ENCODE measurements at places on chromosomes 12 and 14.

DNA sequence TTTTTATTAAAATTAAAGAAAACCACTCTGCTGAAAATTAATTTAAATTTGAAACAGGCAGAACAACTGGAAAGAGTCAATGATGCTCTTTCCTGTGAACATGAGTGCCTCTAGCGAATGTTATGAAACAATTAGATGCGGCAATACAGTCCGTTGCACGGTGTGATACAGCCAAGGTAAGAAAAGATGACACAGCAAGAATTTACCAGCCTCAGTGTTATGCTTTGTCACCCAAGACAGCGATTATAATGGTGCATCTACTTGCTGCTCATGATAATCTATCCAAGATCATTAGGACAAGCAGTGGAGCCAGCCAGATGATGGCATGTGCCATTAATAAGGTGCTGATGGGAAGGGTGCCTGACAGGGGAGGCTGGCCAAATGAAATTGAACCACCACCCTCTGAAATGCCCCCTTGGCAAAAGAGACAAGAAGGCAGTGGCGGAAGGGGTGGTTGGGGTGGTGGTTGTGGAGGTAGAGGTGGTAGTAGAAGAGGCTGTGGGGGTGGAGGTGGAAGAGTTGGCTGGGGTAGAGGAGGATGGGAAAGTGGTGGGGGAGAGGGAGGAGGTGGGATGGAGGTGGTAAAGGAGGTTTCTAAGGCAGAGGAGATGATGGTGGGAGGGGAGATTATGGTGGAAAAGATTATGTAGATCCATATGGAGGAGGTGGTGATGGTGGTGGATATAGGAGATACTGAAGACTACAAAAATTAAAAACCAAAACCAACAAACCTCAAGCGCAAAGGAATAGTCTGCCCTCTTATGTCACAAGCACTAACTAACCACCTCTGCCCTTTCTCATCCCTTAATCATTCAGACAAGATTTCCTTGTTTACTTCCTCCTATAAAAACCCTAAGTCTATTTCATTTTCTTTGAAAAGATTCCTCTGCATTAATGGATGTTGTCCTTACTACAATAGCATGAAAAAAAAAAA is 4.0 kb upstream of the RESF1 start:
- no peak for DNase-seq

GRCh38 chr12:113230315-113231234 is 9.3 kb downstream of the TPCN1 start:
- no peak for DNase-seq

DNA sequence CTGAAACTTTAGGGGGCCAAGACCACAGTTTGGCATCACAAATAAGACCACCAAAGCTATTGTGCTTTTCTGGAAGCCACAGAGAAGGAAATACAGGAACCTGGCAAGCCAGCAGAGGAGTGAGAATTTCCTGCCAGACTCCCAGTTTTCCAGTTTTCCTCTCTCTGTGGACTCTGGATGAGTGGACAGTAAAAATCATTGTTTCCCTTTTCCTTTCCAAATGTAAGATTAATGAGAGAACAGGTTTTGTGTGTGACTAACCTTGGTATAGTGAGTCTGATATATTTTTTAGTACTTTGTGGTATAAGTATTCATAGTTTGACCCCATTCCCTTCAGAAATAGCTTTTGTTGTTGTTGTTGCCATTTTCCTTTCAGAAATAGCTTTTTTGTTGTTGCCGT is 2.6 kb upstream of the TAC3 start:
- DNase-seq, result no peak

- no peak for DNase-seq
These were observed 476.4 kb downstream of the VRK1 start for GRCh38 chr14:97273540-97273939.

DNA sequence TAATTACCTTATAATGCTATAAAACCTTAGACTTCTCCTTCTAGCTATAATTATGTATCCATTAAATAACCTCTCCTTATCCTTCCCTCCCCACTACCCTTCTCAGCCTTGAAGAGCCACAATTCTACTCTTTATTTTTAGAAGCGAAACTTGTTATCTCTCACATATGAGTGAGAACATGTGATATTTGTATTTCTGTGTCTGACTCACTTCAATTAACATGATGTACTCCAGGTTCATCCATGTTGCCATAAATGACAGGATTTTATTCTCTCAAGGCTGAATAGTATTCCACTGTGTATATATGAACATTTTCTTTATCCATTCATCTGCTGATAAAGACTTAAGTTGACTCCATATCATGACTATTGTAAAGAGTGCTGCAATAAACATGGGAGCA is 485.6 kb downstream of the FLRT2 start:
- no peak for DNase-seq

DNA sequence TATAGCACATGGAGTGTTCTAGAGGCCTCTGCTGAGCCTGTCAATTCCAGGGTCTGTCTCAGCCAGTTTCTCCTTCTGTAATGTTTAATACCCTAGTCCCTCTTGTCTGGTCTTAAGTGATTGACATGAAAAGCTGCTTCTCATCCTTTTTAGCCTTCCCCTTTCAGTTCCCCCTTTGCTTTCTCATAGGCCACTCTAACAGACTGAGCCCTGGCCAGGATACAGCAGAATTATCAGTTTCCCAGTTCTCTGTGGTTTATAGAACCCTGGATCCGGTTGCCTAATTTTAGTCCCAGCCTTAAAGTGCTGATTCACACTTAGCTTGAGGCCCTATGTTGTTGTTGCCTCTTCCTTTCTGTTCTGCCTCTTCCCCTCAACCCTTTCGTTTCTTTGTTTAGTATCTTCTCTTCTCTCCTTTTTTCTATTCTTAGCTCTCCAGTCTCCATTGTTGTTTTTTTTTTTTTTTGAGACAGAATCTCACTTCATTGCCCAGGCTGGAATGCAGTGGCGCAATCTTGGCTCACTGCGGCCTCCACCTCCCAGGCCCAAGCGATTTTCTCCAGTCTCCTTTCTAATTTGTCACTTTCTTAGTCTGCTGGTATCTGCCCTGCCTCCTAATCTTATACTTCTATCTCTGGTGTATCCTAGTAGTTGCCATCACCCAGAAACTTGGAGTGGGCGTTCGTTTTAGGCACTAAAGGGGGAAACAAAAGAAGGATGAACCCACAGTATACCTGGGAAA is 2.9 kb upstream of the BIN2 start:
- no peak for DNase-seq

DNA sequence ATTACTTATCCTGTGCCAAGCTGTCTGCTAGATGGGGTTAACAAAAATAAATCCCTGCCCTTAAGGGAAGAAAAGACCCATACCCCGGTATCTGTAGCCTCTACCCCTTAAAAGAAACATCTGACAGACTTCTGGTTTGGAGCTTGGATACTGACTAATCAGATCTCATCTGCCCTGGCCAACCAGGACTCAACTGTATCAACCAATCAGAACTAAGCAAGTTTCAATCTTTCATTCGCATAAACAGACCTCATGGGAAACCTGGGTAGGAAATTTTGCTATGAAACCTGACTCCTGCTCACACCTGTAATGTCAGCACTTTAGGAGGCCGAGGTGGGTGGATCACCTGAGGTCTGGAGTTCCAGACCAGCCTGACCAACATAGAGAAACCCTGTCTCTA is 26.4 kb upstream of the PRMT8 start:
- DNase-seq, result no peak

DNA sequence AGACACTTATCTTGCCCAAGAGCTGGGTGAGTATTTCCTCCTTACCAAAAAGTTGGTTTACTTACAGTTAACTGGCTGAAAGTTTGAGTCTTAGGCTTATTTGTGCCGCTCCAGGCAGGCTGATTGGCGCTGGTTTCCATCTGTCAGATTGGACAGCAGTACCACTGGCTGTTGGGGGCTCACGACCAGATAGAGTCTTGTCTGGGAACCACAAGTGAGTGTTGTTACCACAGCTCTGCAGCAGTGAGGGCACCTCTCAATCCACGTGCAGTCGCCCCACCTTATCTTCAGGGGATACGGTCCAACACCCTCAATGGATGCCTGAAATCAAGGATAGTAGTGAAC is 58.9 kb downstream of the DDX51 start:
- DNase-seq, result no peak

- no peak for DNase-seq
These were observed 270.8 kb upstream of the RGS6 start for GRCh38 chr14:71661441-71661840.

DNA sequence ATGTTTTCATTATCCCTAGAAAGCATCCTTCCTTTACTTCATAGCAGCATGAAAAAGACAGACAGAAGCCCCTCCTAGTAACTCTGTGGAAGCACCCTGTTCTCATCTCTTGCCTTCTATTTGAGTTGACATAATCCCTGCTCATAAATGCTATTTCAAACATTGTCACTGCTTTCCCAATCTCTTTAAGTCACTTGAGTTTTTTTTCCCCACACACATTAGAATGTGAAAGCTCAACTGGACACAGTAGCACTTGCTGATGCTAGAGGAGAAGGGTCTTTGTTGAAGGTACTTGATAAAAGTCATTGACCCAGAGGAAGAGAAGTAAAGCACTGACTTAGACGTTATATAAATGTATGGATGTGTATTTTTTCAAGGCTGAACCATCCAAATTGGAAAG is 3.0 kb downstream of the E2F7 start:
- no peak for DNase-seq

GRCh38 chr12:127275416-127275815 is 991.6 kb upstream of the TMEM132C start:
- DNase-seq, result no peak

DNA sequence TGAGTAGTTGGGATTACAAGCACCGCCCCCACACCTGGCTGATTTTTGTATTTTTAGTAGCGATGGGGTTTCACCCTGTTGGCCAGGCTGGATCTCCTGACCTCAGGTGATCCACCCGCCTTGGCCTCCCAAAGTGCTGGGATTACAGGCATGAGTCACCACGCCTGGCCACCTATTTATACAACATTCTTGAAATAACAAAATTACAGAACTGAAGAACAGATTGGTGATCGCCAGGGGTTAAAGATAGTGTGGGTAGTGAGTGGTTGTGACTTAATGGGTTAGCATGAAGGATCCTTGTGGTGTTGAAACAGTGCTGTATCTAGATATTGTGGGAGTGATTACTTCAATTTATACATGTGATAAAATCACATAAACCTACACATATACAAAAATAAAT is 7.4 kb downstream of the GLIPR1L1 start:
- DNase-seq, result no peak

DNA sequence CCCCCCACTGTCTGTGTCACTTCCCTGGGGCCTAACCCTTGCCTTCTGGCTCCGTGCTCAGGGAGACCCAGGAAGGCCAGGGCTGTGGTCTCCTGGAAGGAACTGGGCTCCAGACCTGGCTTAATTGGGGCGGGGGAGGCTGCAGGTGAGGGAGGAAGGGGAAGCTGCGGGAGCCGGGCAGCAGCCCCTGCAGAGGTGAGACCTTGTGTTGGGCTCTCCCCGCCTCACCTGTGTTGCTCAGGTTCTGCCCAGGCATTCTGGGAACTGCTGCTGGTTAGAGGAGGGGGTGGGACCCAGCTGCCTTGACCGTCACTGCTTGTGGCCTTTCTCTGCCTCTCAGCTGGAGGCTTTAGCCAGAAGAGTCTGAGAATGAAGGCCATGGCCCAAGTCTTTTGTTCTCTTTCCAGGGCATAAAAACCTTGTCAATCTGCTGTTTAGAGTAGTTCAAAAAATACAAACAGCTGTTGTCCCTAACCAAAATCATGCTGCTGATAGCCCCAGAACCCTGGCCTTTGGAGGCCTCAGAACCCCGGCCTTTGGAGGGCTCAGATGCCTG is 247.6 kb downstream of the CHST11 start:
- no peak for DNase-seq

DNA sequence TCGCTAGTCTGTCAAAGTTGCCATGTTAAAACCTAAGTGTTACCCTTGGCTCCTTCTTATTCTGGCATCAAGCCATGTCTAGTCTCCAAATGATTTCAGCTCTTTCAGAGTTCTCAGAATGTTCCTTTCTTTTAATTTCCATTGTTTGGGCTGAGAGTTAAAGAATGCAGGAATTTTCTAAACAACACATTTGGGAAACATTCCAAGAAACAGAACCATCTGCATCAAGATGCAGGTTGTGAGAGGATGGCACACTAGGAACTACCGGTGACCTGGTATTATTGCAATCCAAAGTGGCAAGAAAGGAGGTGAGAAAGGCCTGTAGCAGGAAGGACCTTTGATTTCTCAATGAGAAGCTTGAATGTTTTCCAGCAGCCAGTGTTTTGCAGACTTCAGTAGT is 30.1 kb downstream of the SLC35F4 start:
- no peak for DNase-seq

GRCh38 chr14:51041883-51042282 is 53.0 kb downstream of the TRIM9 start:
- DNase-seq, result no peak

DNA sequence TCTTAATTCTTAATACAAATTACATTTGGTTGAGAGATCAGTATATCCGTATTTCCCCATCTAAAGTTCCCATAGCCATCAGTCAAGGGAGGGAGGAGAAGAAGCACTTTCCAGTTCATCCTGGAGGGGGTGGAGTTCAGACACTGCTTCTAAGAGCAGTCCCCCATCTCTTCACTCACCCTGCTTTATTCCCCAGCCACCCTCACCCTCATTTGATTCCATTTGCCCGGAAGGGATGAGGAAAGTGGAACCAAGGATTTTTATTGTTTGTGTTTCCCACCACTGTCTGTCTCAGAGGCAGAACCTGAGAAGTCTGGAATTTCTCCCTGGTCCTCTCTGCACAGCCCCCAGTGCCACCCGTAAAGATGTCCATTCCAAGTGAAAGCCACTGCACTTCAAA is 134.2 kb upstream of the HIF1A start:
- DNase-seq, result no peak

GRCh38 chr12:105887131-105887530 is 251.6 kb downstream of the NUAK1 start:
- DNase-seq, result no peak

DNA sequence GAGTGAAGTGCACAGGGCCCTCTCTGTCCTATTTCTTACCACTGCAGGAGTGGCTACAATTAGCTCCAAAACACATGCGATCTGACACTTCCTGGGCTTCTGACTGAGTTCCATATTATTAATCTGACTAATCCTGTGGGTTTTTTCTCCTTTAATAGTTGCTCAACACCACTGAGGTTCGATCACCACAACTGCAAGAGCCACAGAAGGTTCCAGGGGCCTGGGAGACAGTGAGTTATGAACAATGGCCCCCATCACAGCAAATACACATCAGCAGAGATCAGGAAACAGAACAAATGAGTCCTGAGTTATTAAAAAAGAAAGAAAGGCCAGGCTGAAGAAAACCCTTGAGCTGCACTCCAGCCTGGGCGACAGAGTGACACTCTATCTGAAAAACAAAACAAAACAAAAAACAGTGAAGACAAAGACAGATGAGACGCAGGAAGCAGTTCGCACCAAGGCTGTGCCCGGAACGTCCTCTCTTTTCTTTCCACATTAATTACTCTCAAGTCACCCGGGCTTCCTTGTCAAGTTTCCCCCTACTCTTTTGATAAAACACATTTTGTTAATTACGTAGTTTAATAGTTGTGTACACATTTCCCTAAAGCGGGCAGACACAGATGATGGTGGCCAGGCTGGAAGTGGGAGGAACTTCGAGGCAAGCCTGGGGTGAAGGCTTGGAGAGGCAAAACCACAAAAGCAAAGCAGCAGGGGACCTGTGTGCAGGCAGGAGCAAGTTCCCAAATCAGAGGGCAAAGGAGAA is 42.7 kb downstream of the CDC42BPB start:
- DNase-seq, result no peak

GRCh38 chr12:18221726-18222125 is 39.6 kb upstream of the PIK3C2G start:
- no peak for DNase-seq

Data from esophagus squamous epithelium (tissue), 5 donors.